Stimulated activated CD8-positive, alpha-beta memory T cell treated with anti-CD3 and anti-CD28 coated beads, Interleukin-4, amount 100 ng/mL, for 4 hours (primary cell): ENCODE measurements at places on chromosomes 11 and 22.

DNA sequence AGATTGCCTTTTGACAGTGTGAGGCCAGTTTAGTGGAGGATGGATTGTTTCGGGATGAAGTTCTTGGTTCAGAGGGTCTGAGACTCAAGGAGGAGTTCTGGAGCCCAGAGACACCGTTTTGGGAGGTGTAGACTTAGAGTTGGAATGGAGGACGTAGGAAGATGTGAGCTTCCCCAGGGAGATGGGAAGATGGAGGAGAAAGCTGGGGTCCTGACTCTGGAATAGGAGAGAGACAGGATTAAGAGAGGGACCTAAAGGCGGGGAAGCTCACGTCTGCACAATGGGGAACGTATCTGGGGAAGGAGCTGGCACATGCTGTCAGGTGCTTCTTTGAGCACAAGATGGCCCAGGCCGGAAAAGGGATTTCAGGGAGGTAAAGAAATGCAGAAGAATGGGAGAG lies 71.3 kb upstream of the CLDN5 start:
- no peak for DNase-seq

DNA sequence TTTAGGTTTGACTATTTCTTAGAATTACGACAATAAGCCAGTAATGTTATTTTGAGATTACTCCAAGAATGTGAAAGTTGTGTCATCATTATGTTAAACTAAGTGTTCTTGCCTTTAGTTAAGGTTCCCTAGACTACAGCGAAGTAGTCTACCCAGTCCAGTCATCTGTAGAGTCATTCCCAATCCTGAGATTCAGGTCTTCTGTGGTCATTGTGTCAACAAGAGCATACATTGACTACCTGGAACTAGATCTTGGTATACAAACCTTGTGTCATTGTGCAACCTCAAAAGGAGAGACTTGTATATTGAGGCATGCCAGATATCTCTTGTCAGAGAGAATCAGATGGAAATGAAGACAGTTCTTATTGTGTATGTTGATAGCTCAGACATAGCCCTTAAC lies 115.9 kb downstream of the ATM start:
- no peak for DNase-seq

DNA sequence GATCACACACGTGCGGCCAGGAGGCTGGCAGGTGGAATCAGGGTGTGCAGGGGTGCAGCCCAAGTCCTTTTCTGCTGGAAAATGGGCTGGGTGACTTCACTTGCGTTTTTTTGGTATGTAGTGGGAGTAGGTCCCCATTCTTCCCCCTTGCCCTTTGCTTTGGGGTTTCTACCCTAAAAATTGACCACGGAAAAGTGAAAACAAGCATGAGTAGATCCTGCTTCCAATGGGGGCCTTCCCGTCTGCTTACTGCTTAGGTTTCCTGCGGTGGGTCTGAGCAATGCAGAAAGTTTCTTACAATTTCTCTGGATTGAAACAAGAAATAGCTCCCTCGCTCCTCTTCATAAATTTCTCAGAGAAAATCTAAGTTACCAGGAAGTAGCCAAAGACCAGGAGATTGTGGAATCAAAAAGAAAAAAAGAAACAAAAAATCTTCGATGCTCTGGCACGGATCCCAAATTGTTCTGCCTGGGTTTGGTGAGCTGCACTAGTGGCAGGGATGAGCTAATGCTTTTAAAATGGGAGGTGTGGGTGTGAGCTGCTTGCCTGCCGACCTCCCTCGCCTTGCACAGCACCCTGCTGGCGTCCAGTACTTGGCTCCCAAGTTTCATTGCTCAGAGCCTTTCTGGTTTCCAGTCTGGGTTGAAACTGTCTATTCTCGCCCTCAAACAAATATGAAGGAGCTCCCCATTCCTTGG lies 2.4 kb downstream of the TIMP3 start:
- DNase-seq, result no peak

- DNase-seq, result no peak
Measured at GRCh38 chr11:58024601-58025091, 965 bp downstream of the OR9Q1 start.

DNA sequence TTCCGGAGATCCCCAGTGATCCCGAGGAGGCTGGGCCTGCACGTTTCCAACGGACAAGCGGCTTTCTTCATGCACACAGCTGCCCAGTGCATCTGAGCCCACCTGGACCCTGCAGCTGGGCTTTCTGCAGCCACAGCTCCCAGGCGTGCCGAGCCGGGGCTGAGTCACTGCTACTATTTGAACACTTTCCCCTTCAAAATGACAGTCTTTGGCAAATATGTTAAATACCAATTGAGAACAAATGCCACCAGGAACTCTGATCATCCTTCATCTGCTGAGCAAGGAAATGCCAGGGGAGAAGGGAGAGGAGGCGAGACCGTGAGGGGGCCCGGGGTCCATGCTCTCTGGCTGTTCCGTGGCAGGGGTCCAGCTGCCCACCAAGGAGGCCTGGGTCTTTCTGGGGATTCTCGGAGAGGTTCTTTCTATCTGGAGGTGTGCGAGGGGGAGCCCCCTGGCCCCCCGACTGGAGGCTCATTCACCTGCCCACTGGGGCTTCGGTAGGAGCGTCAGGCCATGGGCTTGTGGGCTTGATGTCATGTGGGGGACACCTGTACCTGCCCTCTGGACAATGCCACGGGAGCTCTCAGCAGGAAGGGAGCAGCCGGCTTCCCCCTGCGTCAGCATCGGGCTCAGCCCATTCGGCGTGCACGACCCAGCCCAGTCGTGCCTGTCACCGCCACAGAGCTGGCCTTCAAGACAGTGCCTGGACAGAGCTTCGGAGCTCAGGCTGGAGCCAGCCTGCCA lies 159.6 kb downstream of the CTTN start:
- no peak for DNase-seq

- no peak for DNase-seq
Measured at GRCh38 chr11:107014871-107015270, 3.4 kb downstream of the GUCY1A2 start.

DNA sequence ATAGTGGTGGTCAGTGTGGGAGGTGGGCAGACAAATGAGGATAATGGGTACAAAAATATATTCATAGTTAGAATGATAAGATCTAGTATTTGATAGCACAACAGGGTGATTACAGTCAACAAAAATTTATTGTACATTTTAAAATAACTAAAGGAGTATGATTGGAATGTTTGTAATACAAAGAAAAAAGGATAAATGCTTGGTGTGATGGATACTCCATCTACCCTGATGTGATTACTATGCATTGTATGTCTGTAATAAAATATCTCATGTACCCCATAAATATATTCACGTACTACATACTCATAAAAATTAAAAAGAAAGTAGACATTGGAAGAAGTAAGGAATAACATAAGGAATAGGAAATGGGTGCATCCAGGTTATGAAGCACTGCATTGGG lies 15.4 kb downstream of the RRP8 start:
- DNase-seq, result no peak

- DNase-seq, result no peak
Measured at GRCh38 chr22:28978863-28979796, 82.5 kb downstream of the C22orf31 start.

DNA sequence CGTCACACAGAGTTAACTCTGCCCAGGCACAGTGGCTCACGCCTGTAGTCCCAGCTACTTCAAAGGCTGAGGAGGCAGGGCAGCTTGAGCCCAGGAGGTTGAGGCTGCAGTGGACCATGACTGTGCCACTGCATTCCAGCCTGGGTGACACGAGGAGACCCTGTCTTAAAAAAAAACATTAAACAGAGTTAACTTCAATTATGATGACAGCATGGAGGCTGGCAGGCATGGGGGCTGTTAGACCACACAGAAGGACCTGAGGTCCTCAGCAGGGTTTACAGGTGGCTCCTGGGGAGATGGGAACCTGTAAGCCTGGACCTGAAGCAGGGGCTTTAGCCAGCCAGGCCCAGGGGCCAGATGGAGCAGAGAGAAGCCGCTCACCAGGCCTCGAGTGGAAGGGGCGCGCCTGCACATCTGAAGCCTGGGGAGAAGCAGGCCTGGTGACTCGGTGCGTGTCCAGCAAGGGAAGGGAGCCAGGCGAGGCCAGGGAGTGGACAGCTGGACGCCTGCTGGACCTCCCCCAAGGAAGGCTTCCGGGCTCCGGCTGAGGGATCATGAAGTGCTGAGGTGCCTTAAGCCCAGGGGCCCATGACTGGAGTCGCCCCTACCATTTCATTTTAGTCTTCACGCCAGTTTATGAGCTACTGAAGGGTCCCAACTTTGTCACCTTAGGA lies 25.3 kb downstream of the RPUSD4 start:
- DNase-seq, result no peak

DNA sequence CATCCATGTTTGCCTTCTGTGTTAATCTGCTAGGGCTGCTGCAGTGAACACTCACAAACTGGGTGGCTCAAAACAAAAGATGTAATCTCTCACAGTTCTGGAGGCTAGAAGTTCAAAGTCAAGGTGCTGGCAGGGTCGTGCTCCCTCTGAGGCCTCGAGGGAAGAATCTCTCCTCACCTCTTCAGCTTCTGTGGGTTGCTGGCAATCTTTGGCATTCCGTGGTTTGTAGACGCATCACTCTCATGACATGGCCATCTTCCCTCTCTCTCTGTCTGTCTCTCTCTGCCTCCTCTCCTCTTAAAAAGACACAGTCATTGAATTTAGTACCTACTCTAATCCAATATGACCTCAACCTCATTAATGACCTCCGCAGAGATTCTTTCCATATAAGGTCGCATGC lies 78.8 kb downstream of the TSPAN18 start:
- DNase-seq, result no peak

- DNase-seq, result no peak
Measured at GRCh38 chr11:65592858-65593517, 2.6 kb downstream of the KCNK7 start.

DNA sequence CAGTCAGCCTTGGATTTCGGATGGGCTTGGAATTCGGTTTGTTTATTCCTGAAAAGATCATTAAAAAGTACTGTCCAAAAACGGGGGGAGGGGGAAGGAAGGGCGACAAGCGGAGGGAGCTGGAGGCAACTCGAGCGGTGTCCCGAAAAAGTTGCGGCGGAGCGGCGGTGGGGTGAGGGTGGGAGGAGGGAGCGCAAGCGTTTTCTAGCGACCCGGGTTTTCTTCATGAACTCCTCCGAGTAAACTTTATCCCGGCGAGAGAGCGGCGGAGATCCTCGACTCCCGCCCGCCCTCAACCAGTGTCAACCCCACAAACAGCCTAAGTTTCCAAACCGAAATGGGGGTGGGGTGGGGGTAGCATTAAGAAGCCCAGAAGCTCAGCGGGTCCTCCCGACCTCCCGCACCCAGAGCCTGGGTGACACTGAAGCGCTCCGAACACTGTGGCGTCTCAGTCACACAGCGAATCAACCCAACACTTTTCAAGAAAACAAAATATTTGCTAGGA lies 133.0 kb upstream of the C11orf58 start:
- DNase-seq, result no peak

DNA sequence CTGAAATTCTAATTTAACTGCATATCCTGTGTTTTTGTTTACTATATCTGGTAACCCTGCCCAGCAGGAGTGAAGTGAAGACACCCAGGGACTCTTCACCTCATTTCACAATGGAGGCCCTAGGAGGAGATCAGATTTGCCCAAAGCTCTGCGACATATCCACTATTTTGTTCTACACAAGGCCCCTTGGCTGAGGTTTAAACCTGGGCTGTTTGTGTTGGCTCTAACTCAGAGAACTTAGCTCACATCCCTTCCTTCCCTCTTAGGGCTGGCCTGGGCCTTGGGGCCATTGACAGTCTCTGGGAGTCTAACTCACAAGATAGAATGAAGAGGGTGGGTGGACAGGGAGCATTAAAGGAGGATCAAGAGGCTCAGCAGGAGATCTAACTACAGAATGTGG lies 8.2 kb upstream of the PLA2G3 start:
- DNase-seq, result no peak

- no peak for DNase-seq
Measured at GRCh38 chr11:73577496-73577917, 20.4 kb downstream of the FAM168A start.

DNA sequence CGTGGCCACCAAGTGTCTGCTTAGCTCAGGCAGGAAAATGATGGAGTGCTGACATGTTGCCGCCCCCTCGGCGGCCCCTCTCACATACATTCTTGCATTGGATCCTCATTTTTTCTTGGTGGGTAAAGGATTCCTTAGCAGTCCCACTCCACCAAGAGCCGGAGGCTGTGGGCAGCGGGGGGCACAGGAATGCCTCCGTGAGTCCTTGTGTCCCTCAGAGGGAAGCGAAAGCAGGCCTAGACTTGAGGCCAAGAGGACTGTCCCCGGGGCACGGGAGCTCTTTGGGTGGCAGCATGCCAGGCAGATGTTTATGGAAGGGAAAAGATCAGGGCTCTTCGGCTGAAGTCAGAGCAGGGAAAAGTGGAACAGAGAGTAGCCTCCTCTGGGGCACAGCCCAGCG lies 21.6 kb downstream of the LRFN4 start:
- DNase-seq, result no peak

GRCh38 chr22:38870312-38870741 lies 1.7 kb downstream of the CBX6 start:
- peak; percentile 73 for DNase-seq

- DNase-seq, result no peak
Measured at GRCh38 chr11:6411594-6412031, 7.3 kb downstream of the APBB1 start.

DNA sequence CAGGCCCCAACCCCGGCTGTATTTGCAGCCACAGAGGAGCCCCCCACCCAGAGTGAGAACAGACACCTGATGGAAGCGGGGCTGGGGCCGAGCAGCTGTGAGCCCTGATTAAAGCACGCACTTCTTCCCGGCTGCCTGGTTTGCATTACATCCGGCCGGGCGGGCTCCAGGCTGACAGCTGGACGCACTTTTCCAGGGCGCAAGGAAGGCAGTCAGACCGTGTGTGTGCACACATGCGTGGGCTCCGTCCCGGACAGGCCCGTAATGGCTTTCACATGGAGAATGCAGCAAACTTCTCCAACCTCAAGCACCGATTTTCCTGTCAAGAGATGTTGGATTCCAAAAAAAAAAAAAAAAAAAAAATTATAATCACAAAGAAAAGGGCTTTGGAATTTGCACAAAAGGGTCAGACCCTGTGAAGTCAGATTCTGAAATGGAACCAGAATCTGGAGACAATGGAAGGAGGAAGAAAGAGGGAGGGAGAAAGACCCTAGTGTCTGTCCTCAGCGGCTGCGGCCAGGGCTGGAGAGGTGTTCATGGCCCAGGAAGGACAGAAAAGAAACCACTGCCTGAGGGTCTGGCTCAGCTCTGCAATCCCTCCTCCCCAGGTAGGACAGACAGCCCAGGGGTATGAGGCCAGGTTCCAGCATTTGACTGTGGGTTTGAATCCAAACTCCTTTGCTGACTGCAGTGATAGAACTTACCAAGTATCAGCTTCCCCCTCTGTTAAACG lies 365.5 kb downstream of the MN1 start:
- DNase-seq, result no peak

DNA sequence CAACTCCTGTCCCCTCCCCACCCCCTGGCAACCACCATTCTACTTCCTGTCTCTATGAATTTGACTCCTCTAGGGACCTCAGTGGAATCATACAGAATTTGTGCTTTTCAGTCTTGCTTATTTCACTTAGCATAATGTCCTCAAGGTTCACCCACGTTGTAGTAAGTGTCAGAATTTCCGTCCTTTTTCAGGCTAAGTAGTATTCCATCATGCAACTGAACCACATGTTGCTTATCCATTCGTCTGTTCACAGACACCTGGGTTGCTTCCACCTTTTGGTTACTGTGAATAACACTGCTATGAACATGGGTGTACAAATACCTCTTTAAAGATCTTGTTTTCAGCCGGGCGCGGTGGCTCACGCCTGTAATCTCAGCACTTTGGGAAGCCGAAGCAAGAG lies 16.5 kb downstream of the CELSR1 start:
- DNase-seq, result no peak

GRCh38 chr11:95821640-95822039 lies 31.3 kb downstream of the CEP57 start:
- no peak for DNase-seq

GRCh38 chr11:45305874-45306623 lies 19.9 kb upstream of the SYT13 start:
- DNase-seq, result no peak
